LHCN-M2 (cell line): ENCODE measurements at places on chromosomes 16 and 17. TPM values are rescaled to one million over a fixed set of nuclear protein-coding genes. Genes with fewer than 3 reads are reported as not detected.

- no peak for DNase-seq
Observed at GRCh38 chr17:68295086-68295485, 3.8 kb downstream of the ARSG start.

DNA sequence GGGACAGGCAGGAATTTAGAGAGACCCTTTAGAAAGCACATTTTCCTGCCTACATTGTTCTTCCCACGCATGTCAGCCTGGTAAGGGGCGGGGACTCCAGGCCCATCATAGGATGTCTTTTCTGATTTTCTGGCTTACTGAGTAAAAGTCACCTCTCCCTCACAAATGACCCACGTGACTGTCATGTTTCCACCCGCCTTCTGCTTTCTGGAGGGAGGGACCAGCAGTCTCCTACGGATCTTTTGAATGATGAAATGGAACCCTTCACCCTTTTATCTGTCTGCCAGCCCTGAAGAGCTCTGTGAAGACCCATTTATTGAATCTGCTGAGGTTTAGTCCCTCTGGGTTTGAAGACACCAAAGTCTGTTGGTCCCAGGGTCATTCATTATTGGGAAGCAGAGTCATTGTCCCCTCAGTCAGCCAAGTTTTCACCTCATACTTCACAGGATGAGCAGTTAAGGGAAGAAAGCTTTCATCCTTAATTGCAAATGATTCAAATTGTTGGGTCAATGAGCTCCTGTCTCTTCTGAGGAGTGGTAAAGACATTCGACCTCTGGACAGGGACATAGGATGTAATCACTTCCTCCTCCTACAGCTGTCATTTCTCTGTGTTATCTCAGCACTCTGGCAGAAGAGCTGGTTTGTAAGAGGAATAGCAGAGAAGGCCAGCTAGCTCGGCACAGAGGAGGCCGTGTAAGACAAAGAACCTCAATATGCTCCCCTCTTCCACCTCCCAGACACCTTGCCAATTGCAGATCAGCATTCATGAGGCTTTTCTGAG, 446.1 kb downstream of the HS3ST3B1 start:
- no peak for DNase-seq

DNA sequence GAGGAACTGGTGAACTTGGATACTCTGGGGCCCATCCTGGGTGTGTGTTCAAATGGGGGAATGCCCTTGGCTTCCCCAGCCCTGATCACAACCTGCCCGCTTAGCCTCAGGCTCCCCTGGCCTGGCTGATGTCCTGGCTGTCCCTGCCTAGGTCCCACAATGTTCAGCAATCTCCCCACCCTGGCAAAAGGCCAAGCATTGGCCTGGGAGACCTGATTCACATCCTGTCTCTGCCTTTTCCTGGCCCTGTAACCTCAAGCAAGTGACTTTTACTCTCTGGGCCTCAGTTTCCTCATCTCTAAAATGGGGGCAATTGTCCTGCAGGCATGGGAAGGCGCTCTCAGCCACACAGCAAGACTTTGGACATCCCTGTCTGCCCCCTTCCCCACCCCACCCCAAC, 14.4 kb downstream of the CPNE2 start:
- DNase-seq = no peak

DNA sequence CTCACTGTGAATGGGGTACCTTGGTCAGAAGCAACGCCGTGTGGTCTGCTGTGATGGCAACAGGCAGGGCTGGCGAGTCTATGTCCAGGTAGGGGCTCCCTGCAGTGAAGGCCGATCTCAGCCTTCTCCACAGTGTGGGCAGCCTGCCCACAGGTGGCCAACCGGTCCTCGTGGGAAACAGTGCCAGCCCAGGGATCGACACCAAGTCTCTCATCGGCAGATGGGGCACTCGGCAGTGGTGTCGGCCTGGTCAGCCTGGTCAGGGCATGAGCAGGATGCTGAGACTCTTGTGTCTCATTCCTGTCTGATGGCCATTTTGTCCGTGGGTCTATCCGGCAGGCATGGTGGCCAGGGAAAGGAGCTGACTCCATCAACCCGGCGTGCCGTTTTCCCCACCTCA, 92.2 kb downstream of the TNFRSF13B start:
- DNase-seq = no peak

ABI3 gene
- 0.19 TPM in 1 of 2 replicates, not detected in the other for total RNA-seq

DNA sequence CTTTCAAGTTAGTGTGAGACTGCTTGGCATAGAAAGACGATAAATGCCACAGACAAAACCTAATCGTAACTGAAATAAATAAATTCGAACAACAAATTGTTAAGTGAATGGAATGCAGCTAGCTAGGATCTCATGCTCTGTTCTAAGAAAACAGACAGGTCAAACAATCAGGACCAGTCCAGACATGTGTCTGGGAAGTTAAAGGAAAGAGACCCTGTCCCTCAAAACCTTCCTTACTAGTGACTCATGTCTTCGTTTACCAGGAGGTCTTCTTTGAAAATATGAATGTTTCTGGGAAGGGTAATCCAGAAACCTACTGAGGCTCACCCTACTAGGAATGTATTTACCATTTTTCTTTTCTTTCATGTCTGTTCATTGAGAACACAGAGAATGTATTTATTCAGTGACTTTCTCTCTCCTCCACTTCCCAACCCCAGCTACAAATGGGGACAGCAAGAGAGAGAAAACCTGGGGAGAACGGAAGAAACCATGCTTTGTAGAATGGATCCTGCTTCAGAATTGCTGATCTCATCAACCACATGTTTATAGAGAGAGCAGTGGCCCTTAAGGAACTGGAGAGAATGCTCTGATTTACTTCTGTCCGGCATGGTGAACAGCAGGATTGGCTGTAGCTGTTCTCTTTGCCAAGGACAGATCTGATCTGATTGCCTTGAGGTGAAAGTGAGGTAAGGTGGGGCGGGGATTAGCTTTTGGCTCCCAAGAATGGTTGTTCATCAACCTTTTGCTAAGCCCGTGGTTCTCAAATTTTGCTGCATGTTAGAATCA, 39.4 kb upstream of the DHX8 start:
- no peak for DNase-seq
